Dermis microvascular lymphatic vessel endothelial cell (primary cell): ENCODE measurements at places on chromosomes 7 and 10. TPM values are rescaled to one million over a fixed set of nuclear protein-coding genes. Genes with fewer than 3 reads are reported as not detected.
A peak's percentile ranks its signal among the peaks of the same experiment; 100 is the strongest.

DNA sequence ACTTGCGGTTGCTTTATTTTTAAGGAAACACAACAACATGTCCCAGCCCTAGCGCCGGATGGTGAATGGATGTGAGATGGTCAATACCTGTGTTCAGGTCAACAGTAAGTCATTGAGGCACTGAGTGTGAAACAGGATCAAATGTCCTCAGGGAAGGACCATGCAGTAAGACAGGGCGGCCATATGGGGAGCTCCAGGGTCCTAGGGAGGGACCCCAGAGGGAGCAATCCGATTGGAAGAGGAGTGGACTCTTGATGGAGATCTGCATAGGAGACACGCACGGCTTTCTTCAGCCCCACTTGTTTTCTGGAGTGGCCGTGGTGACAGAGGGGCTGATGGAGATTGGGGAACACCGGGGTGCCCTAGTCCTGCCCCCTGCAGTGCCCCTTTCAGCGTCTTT lies 423.8 kb upstream of the MKI67 start:
- no peak for DNase-seq

DNA sequence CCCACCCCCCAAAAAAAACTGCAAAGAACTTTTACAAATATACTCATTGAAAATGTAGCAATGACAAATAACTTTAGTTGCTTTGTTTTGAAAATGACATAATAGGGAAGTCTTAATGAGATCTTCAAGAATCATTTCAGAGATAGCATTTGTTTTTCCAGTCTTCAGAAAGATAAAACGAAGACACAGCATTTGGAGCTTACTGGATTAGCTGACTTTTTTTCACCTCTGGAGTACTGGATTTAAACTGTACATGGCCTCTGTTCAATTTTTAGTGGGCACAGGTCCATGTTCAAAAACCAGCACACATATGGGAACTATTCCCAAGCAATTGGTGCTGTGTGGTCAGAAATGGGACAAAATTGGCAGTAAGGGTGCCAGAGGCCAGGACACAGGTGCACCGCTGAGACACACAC lies 3.9 kb downstream of the RAB11FIP2 start:
- DNase-seq = no peak

GRCh38 chr7:150631084-150631826 lies 930 bp downstream of the GIMAP6 start:
- DNase-seq = peak; percentile 20

- DNase-seq = peak; percentile 30
Measured at GRCh38 chr7:80127412-80128160, 7.0 kb upstream of the GNAI1 start.

The HK1 gene
- total RNA-seq = 97.1 and 113 TPM in 2 replicates
